ENCODE measurements at places on chromosomes 4 and X.

- no peak for DNase-seq
Measured at GRCh38 chr4:7473081-7473480, 38.4 kb upstream of the PSAPL1 start.

GRCh38 chr4:25155947-25156346 is 4.3 kb downstream of the SEPSECS start:
- DNase-seq, result no peak

DNA sequence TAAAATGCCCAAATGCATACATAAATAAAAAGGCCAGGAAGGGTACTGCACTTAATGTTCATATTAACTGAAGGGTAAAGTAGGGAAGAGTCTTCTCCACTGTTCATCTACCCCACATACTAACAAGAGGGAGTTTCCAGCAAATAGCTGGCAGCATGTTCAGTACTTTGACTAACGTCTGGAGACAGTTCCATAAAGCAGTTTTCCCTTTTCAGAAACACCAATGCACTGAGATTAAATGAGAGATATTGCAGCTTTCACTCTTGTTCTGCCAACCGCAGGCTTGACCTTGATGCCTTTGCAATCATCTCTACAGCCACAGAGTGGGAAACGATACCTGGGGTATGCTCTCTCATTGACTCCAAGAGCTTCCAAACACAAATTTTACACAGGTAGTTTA is 2123.1 kb upstream of the TENM3 start:
- DNase-seq, result no peak

DNA sequence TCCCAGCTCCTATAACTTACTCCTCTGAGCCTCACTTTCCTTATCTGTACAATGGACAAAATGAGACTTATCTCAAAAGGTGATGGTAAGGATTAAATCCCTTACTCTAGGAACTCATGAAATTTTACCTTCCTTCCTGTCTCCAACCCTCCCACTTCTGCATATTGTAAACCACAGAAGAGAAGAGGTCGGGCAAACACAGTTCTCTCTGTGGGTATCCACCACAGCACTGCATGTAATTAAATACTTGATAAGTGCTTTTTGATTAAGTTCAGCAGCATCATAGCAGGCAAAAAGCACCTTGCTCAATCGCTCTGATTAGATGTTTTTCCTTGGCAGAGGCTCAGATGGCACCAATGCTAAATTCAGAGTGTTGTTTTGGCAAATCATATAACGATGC is 17.3 kb upstream of the TMEM192 start:
- DNase-seq, result no peak

DNA sequence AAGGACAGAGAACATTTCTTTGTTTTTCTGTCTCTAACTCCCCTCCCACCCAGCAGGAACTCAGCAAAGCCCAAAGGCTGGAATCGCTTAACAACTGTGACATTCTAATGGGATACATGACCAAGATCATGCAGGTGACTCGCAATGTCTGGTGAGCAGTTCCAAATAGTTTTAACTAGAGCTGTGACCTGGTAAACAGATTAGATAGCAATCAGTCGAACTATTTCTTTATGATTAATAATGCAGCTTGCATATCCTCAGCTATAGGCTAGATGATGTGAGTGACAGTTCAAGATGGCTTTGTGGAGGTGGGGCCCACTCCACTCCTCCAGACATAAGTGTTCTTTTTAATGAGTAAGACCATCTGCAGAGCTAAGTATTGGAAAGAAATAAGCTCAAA is 20.0 kb upstream of the GABRE start:
- DNase-seq, result no peak

DNA sequence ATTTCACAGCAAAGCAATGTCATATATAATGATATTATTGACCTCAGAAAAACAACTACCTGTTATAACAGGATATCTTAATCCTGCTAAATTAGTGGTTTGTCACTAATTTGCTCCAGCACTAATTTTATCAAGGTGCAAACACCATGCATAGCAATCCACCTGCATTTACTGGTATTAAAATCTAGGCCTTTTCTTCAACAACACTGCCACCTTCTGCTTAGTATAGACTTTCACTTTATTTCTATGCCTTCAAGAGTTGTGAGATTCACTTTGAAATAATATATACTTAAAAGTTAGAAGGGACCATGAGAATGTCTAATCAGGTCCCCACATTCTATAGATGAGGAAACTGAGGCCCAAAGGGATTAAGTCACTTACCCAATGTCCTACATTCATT is 82.1 kb upstream of the IQCM start:
- DNase-seq, result no peak

DNA sequence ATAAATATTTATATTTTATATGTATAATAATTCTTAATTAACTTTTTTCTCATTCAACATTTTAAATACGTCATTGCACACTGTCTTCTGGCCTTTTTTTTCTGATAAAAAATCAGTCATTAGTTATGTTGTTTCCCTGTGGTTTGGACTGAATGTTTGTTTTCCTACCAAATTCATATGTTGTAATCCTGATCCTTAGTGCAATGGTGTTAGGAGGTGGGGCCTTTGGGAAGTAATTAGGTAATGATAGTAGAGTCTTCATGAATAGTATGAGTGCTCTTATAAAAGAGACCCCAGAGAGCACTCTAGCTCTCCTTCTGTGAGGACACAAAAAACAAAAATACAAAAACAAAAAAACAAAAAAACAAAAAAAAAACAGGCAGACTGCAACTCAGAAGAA is 117.2 kb downstream of the GASK1B start:
- no peak for DNase-seq

- DNase-seq, result no peak
Measured at GRCh38 chr4:154542271-154542879, 7.8 kb downstream of the PLRG1 start.

DNA sequence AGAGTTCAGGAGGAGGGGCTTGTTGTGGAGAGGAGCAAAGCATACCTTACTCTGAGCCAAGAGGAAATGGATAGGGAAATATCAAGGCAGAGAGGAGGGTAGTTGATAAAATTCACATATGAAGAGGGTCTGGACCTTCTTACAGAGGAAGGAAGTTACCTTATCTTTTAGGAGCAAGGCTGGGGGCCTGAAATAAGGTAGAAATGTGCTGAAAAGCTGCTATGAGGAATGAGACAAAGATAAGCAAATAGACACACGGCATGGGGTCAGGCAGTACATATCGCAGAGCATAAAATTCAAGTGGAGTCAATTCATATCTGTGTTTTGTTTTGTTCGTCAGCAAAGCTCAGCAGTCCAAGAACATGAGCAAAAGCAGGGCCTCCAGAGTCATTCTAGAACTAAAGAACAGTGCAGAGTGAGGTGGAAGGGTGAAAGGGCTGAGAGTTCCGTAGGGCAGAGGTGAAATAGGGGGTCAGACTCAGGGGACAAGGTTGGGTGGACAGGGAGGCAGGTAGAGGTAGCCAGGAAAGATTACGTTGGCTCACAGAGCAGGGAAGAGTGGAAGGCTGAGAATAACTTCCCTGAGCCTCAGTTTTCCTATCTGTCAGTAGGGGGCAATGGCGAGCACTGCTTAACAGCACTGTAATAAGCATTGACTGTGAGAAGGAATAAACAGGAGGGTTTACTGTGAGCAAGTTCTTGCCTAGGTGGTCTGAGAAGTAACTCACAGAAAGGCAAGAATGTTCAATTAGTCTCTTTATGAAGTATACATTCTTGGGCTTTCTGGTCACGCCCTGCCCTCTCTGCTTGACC is 9.2 kb downstream of the VSIG4 start:
- no peak for DNase-seq

DNA sequence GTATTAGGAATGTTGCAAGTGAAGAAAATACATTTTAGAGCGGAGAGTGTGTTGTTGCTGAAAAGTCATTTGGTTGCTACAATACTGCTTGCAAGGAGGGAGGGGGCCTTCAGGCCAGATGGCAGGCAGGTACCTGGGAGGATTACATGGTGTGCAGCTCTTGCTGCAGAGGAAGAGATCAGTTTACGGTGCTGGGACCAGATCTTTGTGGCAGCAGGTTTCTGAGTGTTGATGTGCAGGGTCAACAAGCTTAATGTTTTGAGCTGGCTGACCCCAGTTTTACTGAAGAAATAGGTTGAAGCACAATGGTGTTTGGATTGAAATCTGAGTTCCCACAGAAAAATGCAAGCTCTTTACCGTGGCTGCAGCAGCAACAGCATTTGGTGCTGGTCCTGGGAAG is 96.4 kb upstream of the DDIT4L start:
- no peak for DNase-seq

- no peak for DNase-seq
Measured at GRCh38 chr4:88605736-88606135, 13.5 kb downstream of the HERC3 start.

DNA sequence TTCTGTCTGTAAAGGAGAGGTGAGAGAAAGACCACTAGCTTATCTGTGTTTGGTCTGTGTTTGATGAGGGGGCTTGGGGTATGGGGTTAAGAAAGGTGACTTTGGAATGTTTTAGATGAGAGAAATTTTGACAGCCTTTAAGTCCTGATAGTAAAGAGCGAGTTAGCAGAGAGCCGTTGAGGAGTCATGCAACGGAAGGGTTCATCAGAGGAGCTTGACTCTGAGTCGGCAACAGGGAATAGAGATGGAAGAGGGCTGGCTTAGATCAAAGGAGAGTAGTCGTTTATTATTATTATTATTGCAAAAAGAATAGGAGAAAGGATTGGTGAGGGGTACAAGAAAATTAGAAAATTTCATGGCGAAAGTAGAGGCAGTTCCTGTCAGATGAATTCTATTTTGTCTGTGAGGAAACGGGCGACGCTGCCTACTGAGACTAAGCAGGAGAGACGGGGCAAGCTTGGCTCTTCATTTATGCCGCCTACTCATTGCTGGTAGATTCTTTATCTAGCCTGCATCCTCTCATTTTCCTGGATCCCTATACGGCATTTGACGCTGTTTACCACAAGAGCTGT is 473 bp upstream of the VAMP7 start:
- DNase-seq, result no peak

DNA sequence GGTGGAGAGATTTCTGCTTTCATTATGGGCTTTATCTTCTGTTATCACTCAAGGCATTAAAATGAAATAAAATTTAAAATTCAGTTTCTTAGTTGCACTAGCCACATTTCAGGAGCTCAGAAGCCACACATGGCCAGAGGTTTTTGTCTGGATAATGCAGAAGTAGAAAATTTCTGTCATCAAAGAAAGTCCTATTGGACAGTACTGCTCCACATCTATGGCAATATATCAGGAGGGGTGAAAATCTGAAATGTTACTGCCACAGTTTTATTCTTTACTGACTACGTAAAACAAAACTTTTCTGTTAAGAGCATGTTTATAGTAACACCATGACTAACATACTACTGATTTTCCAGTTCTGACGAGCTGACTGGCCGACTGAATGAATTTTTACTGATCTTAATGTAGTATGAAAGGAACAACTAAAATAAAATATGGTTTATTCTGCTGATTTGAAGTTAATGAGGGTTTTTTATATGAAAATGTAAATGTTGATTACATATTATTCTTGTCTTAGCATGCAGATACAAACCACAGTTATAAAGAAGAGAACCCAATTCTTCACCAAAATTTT is 264.0 kb upstream of the HAND2 start:
- no peak for DNase-seq

GRCh38 chr4:2070421-2071251 is 11.5 kb downstream of the NAT8L start:
- DNase-seq, result no peak

GRCh38 chrX:80174925-80175574 is 160.5 kb downstream of the TBX22 start:
- DNase-seq, result no peak

DNA sequence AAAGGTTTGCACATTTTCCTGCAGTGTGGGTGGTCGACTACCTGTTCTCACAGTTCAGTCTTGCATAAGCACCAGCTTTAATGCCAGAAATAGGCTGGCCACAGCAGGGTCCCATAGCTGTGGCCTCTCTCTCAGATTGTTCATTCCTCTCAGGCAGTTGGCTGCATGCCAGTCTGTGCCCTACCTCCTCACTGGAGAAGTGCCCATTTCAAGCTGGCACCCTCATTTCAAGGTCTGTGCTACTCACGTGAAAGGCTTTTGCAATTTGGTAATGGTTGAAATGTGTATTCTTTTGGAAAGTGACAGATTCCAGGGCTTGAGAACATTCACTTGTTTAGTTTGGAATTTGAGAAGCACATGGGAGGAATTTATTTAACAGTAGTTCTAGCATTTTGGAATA is 28.9 kb upstream of the MTMR1 start:
- DNase-seq, result peak; percentile 34

- no peak for DNase-seq
Measured at GRCh38 chrX:147891896-147892295, 19.8 kb upstream of the FMR1 start.

DNA sequence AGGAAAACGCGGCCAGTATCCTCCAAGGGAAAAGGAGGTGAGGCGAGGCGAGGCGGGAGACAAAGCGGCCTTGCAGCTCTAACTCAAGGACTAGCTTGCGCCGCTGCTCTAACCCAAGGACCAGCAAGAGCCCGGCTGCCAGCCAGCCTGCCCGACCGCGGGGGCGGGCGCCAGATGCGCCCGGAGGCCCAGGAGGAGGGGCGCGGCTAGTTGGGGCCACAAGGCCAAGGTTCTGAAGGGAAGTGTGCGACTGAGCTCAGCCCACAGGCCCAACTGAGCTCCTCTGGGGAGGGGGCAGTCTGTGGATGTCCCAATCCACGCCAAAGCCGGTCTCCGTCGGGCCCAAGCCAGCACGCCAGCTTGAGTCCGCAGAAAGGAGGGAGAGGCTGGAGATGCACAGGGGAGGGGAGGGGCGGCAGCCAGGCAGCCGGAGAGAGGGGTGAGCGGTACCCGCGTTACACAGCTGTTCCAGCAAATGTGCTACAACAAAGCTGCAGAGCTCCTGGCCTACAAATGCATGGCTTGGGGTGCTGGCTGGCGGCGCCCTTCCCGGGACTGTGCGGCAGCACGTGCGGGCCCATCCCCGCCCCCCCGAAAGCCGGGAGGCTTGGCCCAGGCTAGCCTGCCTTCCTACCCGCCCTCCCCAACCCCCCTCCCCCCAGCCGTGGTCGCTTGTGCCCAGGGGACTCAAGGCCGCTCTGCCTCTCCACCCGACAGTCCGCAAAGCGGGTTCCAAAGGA is 637 bp downstream of the AMER1 start:
- no peak for DNase-seq

DNA sequence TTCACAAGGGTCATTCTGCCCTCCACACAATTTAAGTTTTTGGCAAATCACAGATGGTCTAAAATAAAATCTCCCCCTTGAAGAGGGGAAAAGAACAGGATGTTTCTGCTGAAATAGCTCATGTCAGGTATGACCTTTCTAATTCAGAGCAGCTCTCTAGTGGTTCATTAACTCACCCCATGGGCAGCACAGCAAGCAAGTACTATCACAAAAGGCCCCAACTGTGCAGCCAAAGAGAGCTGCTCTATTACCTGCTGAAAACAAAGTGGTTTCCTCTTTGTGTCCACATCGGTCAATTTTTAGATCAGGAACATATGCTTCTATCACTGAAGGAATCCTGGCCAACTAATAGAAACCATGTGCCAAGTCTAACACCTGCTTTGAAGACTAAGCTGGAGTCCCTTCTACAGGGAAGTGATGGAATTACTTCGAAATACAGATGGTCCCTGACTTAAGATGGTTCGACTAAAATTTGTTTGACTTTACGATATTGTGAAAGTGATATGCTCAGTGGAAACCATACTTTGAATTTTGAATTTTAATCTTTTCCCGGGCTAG is 164.3 kb downstream of the ENOX2 start:
- DNase-seq, result no peak

All from NCI-H446 treated with DMSO at 0.1 percent for 48 hours (cell line).